Stromal cell of bone marrow (primary cell): ENCODE measurements at places on chromosomes 2 and 18.

GRCh38 chr2:85834466-85834865 is 54.3 kb downstream of the ST3GAL5 start:
- no peak for DNase-seq

DNA sequence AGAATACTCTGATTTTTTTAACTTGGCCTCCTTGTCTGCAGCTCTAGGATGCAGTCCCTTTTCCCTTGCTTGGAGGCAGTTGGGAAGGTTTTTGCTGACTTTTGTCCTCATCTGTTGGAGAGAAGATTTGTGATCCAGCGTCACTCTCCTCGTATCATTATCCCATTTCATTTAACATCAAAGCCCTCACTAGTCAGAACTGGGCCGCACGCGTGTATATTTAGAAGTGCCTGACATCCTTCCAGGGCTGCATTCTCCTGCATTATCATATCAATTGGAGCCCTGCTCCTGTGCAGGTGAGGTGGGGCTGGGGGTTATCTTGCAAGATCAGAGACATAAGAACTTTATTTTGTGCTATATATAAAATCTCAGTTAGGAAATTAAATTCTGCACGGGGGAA is 435.1 kb upstream of the HS6ST1 start:
- no peak for DNase-seq

DNA sequence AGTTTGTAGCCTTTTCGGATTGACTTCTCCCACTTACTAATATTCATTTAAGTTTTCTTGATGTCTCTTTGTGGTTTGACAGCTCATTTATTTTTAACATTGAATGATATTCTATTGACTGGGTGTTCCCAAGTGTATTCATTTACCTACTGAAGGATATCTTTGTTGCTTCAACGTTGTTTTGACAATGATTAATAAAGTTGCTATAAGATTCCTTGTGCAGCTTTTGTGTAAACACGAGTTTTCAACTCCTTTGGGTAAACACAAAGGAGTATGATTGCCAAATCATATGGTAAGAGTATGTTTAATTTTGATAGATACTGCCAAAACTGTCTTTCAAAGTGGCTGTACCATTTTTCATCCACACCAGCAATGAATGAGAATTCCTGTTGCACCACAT is 1200.9 kb downstream of the DSC3 start:
- DNase-seq, result no peak

- DNase-seq, result no peak
These were observed 253.2 kb upstream of the CTAGE1 start for GRCh38 chr18:22670914-22671313.

- no peak for DNase-seq
These were observed 43.7 kb downstream of the WIPF1 start for GRCh38 chr2:174553811-174554493.

DNA sequence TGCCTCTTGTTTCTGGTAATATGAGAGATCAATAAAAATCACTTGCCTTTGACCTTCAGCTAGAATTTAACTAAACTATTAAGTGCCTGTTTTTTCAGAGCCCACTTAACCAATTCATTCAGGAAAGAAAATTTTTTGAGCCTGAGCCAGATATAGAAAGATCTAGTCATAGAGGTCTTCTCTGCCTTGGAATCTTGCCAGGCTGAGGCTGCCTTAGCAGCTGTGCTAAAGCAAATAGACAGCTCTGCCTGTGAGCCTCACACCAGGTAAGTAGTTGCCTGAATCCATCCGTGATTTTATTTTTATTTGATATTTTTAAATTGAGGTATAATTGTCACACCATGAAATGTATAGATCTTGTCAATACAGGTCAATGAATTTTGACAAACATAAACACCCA is 27.4 kb downstream of the EVX2 start:
- DNase-seq, result no peak

DNA sequence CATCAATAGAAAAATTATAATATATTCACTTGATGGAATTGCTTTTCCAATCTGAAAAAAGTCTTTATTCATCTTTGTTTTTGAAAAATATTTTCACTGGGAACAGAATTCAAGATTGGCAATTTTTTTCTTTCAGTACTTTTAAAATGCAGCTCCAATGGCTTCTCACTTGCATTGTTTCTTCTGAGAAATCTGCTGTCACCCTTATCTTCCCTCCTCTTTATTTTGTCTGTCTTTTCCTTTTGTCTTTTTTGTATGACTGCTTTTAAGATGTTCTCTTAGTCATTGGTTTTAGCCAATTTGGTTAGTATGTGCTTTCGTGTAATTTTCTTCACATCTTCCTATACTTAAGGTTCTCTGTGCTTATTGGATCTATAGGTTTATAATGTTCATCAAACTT is 37.1 kb upstream of the COPS8 start:
- no peak for DNase-seq

GRCh38 chr18:13440277-13441248 is 222.0 kb downstream of the LDLRAD4 start:
- no peak for DNase-seq

DNA sequence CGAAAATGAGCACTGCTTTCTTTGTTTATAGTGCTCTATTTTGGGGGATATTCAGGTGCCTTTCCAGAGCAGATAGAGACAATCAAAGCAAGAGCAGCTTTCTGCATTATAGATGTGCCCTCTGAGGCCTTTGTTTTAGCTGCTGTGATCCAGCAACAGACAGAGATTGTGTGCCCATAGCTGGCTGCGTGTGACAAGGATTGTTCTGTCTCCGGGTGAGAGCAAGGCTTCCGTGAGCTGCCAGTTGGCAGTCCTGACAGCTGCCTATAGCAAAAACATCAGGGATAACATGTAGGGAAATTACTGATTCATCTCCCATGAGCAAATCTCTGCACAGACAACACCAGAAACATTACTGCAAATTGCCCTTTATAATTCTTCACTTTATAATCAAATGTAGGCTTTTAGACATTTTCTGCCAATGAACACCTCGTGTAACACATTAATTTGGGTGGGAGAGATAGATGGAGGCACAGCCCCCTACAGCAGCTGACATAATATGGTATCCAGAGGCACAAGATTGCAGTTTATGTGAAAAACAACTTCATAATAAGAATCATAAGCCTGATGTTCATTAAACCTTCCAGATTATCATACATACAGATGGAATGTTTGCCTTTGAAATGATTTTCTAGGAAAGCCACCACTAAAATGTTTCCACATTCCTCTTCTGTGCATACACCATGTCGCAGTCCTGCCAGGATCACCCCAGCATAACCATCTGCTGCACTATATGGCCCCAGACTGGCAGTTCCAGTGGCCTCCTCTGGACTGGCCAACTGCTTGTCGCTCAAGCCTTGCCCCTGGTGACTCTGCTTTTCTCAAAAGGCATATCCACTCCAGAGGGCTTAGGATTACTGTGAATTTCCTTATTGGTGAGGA is 131.2 kb downstream of the TRIB2 start:
- no peak for DNase-seq

DNA sequence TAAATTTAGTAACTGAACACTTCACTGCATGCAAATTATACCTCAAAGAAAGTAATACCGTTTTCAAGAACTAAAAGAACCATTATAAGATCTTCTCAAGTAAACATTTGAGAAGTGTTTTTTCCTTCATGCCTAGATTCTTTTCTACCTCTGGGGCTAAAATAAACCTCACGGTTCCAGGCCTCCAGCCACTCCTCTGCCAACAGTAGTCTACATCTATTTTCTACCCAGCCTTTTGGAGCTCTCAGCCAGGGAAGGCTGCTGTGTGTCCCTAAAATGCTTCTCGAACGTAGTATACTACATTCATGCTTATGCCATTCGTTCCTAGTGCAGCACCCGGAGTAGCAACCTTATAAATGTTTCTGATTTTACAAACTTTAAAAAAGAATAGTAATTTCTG is 219.7 kb downstream of the AFF3 start:
- no peak for DNase-seq

DNA sequence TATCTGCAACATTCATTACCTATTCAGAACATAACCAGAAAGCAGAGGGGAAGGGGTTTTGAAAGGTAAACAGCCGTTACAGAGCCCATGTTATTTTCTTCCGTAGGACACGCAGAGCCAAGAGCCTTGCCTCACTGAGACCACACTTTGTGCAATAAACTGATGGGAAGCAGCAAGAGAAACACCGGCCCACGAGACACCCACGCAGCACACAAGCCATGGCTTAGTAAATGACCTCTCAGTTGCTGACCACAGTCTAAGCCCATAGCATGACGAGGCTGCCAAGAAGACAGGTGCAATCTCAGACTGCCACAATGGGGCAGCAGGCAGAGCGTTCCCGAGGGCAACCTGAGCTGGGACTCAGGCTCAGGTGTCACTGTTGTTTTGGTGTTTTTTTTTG is 59.6 kb downstream of the CABYR start:
- no peak for DNase-seq

- DNase-seq, result no peak
These were observed 253.5 kb upstream of the CDH20 start for GRCh38 chr18:61079714-61080113.
